ENCODE measurements at places on chromosomes 1 and 21. TPM values are rescaled to one million over a fixed set of nuclear protein-coding genes. Genes with fewer than 3 reads are reported as not detected.

AKT3 gene
- total RNA-seq, result 51.7 TPM

FAM110D gene
- 4.1 TPM for total RNA-seq

TMEM52 gene
- 0.18 TPM for total RNA-seq

TTC39A gene
- 7.2 TPM for total RNA-seq

FBXO44 gene
- 12.4 TPM for total RNA-seq

RAP1GAP gene
- not detected for total RNA-seq

SPRR2E gene
- not detected for total RNA-seq

CDK11A gene
- total RNA-seq, result 25.9 TPM

DNA sequence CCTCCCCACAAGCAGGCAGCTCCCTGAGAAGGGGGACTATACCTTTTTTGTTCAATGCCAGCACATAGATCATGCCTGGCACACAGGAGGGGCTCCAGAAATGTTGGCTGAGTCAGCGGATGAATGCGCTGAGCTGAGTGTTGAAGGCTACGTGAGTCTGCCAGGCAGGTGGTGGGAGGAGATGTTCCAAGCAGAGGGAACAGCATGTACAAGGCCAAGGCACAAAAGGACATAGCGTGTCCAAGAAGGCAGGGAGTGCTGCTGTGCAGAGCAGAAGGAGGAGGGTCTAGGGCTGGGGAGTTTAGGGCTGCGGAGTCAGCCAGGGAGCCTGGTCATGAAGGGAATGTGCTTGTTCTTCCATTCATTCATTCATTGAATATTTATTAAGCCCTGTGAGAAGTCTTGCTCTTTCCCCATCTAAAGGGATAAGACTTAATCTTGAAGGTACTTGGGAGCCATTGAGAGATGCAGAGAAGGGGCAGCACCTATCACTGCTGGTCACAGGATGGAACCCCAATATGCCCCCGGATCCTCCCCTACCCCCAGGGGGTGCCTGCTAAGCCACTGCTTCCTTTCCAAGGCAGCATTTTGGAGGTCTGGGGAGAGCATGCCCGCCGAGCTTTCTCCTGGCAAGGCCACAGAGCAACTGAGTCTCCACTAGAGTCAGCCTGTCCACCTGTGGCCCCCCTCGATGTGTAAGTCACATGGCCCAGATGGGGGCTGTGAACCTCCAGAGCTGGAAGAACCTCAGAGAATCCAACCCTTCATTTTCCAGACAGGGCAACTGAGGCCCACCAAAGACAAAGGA is 31.2 kb upstream of the LAPTM5 start:
- no peak for DNase-seq

GRCh38 chr1:38919130-38919529 is 22.5 kb downstream of the RHBDL2 start:
- no peak for DNase-seq

DNA sequence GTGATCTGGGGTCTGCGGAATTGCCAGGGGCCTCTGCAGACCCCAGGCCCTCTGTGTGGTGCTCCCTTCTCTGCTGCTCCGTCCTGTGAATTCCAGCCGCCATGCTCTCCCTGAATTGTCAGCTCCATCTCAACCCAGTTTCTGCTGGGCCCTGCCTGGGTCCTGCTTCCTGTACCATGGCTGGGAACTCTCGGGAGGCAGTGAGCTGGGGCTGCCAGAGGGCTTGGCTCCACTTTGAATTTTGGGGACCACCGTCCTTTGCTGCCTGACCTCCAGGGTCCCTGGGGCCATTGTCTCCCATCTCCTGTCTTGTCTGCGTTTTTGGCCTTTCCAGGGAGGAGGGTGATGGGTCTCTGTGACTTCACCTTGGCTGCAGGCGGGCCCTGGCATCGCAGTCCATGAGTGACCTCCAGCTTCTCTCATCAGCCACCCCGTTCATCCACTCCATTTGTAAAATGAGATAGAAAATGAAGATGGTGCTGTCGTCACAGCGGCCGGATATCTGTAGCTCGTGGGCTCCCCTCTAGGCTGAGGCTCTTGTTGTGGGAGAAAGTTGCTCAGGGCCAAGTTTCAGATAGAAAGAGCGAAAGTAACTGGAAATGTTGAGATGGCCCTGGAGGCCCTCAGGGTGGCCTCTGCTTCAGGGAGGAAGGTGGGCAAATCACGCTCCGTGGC is 38.3 kb downstream of the SKI start:
- no peak for DNase-seq

- DNase-seq, result no peak
Measured at GRCh38 chr1:231993968-231994455, 367.4 kb downstream of the DISC1 start.

DNA sequence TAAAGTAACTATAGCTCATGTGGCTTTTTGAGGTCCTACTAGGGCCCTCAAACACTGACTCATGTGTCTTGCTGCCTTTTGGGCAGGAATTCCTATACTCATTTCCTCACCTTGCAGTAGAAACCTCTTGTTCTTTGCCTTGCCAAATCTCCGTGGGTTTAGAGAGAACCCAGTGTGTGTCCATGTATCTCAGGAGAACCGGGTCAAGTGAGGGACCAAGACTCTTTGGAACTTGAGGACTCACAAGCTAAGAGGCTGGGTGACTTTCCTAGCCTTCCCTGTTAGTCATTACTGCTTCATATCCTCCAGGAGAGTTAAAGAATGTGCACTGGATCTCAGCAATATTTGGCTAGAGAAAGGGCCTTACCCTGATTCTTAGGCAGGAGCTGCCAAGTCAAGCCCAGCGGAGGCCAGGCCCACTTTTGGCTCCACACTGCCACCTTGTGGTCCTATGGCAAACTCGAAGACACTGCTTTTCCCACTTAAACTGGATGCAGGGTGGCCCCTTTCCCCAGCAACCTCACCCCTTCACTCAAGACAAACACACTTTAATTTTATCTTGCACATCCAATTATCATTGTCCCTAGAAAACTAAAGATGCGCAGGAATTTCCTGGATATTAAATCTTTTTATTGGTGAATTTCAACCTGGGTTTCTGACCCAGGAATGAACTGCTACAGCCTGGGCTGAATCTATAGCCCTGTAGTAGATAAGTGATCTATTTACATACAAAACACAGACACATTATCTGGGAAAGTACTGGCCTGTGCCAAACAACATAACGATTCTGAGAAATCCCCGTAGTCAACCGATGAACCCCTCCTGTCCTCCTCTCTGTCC is 10.6 kb downstream of the AVPR1B start:
- peak; percentile 44 for DNase-seq

- no peak for DNase-seq
Measured at GRCh38 chr1:236107121-236107907, 35.0 kb upstream of the GPR137B start.

DNA sequence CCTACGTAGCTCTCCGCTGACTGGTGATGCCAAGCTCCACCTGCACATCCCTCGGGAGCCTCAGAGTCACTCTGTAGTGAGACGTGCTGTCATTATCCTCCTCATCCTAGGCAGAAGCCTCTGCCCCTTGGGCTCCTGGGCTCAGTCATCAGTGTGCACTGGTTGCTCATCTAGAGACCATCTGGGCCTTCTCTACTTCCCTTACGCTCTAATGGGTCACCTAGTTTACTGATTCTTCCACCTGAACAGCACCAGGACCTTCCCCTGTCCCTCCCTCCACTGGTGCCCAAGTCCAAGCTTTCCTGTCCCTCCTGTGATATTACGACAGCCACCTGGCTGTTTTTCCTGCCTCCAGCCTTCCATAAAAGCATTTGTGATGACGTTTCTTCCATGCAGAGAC is 136.1 kb upstream of the ERRFI1 start:
- DNase-seq, result no peak

DNA sequence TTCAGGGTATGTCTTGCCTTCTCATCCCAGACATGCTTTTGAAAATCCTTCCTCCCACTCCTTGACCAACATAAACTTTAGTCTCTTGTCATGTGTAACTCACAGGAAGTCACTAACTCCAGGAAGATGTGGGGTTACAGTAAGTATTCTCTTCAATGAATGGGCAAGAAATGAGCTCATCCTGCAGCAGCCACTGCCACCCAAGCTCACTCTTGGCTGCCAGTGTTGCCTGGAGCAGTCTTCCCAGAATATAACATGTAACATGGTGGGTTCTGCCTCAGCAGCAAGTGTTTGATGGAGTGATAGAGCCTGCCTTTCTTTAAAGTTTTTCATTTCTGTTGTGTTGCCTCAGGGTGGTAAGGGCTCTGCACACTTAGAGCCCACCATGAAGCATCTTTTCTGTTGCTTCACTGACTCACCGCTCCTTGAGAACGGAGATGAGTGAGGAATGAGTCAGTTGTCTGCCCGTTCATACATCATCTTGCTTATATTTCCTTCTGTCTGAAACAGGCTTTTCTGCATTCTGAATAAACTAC is 187.0 kb downstream of the TPR start:
- peak; percentile 56 for DNase-seq

GRCh38 chr1:9906466-9906865 is 3.6 kb downstream of the CTNNBIP1 start:
- DNase-seq, result no peak

- no peak for DNase-seq
Measured at GRCh38 chr21:38337793-38338192, 81.0 kb downstream of the KCNJ15 start.

DNA sequence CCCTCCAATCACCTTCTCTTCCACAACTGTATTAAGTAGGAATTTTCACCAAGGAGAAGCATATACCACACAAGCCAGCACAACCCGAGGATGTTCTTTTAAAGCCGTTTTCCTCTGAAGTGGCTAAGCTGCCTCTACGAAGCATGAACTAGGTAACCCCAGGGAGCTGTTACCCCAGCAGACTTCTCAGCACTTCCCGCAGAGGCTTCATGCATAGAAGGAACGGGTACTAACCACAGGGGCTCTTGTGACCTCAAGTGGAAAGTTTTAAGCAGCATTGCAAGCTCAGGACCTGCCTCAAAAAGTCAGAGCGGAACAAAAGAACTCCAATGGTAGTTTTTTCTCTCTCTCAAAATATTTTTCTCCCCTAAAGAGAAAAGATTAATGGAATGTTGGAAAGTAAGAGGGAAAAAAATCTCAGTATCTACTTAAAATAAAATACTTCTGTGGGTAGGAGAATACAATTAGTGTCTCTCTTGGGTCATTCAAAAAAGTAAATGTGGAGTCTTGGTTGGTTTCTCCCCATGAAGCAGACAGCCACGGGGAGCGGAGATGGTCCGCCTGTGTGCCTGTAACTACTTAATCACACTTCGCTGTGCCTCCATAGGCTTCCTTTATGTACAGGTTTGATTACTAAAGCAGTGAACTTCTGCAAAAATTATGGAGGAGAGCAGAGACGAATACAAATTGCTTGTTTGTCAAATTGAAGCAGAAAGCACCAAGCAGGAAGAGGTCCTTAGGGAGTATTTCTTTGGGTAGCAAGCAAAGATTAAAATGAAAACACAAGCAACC is 40.9 kb downstream of the STX6 start:
- no peak for DNase-seq
